Stimulated activated CD8-positive, alpha-beta memory T cell treated with anti-CD3 and anti-CD28 coated beads, Interleukin-15, amount 100 ng/mL, for 4 hours (primary cell): ENCODE measurements at places on chromosomes 1 and 21.
A peak's percentile ranks its signal among the peaks of the same experiment; 100 is the strongest.

GRCh38 chr1:110209715-110210603 is at the start of gene KCNC4:
Gene KCNC4, plus strand, starts transcription at chr1:110210314. Its CDS starts 1,186 bp downstream, at chr1:110211500.
- DNase-seq = peak; percentile 89

- no peak for DNase-seq
These were observed 4.8 kb downstream of the ETV3 start for GRCh38 chr1:157133426-157133825.

DNA sequence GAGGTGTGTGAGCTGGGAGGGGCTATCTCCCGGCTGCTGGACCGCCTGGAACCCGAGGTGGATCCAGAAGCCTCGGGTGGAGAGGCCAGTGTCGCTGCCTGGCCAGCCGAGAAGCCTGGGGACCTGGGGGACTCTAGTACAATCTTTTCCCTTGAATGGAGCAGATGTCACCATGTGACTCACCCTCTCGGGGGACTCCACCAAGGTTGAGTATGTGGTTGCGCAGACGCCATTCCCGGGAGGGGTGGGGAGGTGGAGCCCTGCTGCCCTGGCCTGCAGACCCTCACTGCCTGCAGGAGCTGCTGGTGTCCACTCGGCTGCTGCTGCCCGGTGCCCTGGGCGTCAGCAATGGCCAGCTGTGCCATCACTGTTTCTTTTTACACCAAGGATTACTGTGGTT is 40.3 kb downstream of the TP73 start:
- DNase-seq = no peak

DNA sequence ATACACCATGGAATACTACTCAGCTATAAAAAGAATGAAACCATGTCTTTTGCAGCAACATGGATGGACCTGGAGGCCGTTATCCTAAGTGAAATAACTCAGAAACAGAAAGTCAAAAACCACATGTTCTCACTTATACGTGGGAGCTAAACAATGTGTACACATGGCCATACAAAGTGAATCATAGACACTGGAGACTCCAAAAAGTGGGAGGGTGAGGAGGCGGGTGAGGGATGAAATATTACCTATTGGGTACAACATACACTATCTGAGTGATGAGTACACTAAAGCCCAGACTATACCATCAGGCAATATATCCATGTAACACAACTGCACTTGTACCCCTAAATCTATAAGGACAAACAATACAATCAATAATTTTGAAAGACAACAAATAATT is 39.5 kb upstream of the FAM20B start:
- DNase-seq = no peak

GRCh38 chr1:162396201-162396906 is 14.8 kb downstream of the C1orf226 start:
- no peak for DNase-seq

DNA sequence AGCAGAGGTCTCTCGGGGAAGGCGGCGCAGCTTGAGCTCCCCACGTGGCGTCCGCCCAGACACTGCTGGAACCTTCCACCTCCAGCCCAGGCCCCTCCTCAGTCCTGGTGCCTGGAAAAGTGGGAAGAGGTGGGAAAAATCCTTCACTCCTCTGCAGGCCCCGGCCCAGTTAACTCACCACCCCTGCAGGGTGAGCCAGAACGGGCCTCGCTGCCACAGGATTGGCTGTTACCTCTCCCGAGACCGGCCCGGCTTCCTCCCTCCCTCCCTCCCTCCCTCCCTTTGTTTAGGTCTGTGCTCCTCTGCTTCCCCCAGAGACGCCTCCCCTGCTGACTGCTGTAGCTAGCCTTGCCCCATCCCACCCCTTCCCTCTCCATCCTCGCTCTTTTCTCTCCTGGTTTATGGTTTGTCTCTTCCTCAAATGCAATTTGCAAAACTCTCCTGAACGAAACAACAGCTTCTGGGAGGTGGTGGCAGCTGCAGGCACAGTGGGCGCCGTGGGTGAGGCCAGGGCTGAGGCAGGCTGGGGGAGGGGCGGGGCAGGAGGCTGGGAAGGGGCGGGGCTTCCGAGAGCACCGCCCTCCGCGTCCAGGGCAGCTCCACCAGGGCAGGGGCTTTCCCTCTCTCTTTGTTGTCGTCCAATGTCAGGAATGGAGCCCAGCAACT is 6.5 kb downstream of the CAPN9 start:
- no peak for DNase-seq

GRCh38 chr1:174964261-174964971 is 35.3 kb upstream of the CACYBP start:
- no peak for DNase-seq

DNA sequence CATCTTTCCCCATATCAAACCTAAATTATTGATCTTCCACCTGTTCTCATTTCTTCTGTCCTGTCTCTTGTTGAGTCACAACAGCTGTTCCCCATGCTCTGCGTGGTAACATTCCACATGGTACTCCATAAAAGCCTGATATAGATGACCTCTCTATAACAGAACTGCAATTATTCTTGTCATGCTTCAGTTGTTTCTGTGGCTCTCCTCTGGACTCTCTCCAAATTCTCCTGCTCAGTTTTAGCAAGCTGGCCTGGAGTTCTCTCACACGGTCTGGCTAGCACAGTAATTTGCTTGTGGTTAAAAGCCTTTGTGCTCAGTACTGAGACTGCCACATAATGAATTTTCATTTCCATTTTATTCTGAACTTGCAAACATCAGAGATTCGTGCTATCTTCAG is 10.6 kb upstream of the LRRC39 start:
- no peak for DNase-seq

DNA sequence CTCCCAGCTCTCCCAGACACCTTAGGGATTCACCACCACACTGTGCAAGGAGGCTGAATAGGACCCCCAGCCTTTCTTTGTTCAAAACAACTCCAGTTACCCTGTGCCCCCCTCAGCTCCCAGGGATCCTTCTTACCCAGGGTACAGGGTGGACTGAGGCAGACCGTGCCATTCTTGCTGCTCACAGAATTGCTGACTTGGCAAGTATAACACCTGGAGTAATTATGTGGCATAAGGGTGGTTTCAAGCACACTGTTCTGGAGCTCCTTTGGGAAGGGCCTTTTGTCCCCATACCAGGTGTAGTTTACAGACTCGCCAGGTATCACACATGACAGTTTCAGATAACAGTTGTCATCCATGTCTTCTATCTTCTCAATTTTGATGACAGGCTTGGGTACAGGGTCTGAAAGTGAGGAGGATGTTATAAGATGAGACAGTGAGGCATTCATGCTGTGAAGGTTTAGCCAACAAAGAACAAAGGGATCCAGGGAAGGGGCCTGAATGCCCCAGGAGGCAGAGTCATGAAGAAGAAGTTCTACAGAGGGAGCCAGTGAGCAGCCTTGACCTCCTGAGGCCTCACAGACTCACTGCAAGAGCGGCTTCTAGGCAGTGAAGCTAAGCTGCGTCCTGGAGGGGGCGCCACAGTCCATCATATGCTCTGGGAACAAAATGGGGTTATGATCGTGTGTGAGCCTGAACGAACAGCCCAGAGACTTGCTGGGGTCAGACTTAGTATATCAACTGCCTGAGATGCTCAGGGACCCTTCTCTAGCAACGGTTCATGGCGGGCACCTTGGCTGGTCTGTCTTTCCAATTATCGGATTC is 30.3 kb downstream of the CD48 start:
- peak; percentile 69 for DNase-seq

GRCh38 chr1:91513160-91513559 is 12.5 kb downstream of the CDC7 start:
- no peak for DNase-seq

- no peak for DNase-seq
These were observed 45.7 kb downstream of the ALG14 start for GRCh38 chr1:95027046-95027445.

GRCh38 chr1:165898837-165899236 is 71.4 kb downstream of the UCK2 start:
- DNase-seq = no peak

DNA sequence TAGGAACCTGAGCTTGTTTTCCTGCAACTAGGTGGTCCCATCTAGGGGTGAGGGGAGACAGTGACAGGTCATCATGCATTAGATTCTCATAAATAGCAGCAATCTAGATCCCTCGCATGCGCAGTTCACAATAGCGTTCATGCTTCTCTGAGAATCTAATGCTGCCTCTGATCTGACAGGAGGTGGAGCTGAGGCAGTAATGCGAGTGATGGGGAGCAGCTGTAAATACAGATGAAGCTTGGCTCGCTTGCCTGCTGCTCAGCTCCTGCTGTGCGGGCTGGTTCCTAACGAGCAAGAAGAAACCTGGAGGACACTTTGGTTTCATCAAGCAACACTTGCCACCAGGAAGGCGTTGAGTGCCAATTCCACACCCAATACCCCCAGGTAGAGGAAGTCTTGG is 95.1 kb upstream of the OLIG2 start:
- no peak for DNase-seq

DNA sequence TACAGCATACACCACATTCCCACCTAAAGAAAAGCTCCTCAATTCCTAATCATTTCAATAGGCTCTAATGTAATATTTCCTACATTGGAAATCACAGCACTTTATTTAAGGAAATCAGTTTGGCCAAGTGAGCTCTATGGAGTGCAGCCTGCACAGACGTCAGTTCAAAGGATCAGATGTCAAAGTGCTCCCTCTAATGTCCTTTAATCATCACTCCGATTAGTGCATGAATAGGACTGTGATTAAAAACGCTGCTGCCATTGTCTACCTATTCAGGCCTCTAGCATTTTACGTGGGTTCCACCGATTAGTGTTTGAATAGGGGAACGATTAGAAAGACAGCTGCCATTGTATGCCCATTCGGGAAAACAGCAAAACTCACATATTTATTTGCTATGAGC is 50.2 kb downstream of the DPYD start:
- DNase-seq = no peak

DNA sequence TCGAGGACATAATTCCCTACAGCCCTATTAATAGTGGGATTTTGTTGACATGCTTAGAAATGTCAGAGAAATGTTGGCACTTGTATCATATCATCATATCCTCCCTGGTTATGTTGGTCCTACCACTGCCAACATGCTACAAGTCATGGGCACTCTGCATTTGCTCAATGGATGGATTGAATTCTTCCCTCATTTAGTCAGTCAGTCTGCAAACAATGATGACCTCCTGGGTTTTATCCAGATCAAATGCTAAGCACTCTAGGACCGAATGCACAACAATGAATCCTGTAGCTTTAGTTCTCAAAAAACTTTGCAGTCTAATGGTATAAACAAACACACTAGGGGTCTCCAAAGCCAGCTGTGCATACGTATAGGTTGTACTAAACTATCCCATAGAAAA is 357.2 kb upstream of the DPYD start:
- DNase-seq = no peak

DNA sequence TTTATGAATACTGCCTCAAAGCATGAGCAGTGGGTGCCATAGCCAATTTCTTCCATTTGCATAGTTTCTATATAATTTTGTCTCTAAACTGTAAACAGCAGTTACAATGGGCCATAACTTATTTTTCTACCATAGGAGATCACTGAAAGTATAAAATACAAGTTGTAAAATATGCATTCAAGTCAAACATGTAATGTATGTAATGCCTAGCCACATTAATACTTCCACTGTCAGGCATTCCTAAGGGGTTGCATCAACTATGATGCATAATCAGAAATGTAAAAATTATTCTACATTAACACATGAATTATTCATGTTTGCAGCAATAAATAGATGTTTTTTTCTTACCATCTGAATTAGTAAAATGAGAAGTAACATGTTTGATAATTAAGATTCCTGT is 560.3 kb upstream of the ZP4 start:
- DNase-seq = no peak

DNA sequence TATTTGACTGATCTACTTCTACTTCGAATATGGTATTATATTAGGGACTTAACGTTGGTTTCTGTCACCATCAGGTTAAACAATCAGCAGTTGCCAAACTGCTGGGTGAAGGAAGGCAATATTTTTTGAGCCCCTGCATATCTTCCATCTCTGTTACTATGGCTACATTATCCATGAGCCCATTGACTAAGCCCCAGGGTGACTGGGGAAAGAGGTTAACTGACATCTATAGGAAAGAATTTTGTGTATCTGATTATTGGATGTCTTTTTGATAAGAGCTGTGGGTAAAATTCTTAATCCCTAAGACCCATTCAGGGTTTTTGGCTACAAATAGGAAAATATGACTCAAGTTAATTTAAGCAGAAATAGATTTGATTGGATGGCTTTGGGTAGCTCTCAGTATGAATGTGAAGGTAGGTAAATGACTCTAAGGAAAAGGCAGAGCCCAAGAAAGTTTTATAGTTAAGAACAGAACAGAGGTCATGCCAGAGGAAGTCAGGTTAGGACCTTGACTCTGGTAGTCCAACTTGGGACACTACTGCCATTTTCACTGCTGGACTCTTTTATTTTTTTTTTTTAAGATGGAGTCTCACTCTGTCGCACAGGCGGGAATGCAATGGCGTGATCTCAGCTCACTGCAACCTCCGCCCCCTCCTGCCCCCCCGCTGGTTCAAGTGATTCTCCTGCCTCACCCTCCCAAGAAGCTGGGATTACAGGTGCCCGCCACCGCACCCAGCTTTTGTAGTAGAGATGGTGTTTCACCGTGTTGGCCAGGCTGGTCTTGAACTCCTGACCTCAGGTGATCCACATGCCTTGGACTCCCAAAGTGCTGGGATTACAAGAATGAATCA is 8.9 kb upstream of the XPR1 start:
- no peak for DNase-seq

- DNase-seq = no peak
These were observed 143.7 kb upstream of the RUNX3 start for GRCh38 chr1:25073640-25074270.

- DNase-seq = no peak
These were observed 236.0 kb downstream of the TOMM20 start for GRCh38 chr1:234892642-234893041.

GRCh38 chr1:178725466-178726086 is 532 bp downstream of the RALGPS2 start:
- no peak for DNase-seq

GRCh38 chr1:154714638-154715037 is 106.7 kb upstream of the ADAR start:
- DNase-seq = no peak

DNA sequence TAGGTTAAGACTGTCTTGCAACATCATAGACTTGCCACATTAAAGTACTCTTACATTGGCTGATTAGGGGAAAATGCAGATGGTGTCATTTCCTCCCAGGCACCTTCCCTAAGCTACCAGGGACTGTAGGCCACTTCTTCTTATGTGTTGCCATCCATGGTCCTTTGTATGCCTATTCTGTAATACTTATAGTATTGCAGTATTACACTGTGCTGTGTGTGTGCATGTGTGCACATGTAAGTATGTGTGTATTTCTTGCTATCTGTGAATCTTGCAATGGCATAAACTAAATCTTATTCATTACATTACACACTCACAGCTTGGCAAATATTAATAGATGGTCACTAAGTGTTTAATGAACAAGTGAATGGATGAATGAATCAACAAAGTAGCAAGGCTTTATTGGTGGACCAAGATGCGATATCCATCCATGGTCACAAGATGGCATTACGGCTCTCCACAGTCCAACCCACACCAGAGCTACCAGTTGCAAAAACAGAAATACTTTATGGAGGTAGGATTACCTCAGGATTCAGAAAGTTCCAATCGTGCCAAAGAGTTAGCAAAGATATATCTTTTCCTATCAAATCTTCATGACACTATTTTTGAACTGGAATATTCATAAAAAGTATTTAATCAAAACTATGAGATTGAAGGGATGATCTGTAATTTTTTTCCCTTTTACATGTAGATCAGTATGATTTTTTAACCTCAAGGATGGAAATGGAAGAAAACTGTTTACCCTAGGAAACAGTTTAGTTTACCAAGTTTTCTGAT is 160.2 kb downstream of the DENND1B start:
- DNase-seq = no peak

GRCh38 chr1:50697440-50698421 is 262.3 kb downstream of the FAF1 start:
- no peak for DNase-seq
